NCI-H748 treated with DMSO at 0.1 percent for 48 hours (cell line): ENCODE measurements at places on chromosomes 5 and 9.

DNA sequence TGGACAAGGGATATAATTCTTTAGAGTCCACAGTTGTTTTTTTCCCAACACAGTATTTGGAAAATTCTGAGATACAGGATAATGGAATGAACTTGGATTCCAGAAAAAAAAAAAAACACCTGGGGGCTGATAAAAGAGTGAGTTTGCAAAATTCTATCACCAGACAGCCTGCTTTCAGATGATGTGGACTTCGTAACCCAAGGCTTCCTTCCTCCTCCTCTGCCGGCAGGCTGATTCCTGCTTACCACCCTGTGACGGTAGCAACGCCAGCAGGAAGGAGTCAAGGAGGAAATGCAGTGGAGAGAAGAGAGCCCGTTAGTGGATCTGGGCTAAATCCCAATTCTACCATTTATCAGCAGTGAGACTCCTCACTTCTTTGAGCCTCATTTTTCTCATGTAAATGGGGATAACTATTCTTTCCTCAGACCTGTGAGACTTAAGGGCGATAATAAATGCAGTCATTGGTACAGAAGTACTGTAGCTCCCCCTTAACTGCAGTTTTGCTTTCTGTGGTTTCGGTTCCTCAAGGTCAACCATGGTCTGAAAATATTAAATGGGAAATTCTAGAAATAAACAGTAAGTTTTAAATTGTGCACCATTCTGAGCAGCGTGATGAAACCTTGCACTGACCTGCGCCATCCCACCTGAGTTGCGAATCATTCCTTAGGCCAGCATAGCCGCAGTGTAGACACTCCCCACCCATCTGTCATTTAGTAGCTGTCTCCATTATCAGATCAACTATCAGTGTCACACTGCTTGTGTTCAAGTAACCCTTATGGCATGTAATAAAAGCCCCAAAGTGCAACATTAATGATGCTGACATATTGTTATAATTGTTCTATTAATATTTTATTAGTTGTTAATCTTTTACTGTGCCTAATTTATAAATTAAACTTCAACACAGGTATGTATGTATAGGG is 71.4 kb downstream of the DCP2 start:
- no peak for DNase-seq

GRCh38 chr5:155451106-155451505 is 437.6 kb downstream of the KIF4B start:
- no peak for DNase-seq

DNA sequence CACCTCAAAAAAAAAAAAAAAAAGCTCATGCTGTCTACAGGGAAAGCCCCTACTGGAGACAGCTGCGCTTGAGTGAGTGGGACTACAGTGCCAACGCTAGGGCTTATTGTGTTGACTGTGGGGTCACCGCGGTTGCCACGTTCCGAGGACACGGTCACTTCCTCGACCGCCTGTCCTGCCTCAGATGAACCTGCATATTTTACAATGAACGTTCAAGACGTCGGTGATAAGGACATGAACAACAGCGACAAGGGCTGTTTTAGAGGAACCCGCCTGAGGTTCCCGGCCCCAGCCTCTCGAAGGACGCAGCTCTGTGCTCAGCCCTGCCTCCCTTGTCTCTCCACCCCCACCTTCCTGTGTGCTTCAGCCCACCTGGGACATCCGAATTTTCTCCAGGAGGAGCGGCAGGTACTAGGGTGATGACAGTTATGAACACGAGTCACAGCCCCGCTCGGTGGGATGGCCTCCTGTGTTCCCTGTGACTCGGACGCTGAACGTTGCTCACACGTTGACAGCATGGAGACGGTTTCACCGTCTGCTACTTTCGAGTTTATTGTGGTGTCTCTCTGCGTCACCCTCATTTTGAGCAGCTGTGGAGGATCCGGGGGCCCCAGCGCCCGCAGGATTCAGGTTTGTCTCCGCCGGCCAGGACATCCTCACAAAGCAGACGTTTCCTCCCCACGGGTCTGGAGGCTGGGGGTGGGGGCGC is 11.3 kb upstream of the DIPK1B start:
- no peak for DNase-seq

GRCh38 chr5:4023753-4024335 is 428.2 kb downstream of the IRX1 start:
- DNase-seq, result no peak
